ENCODE measurements at places on chromosomes 7 and 10.

DNA sequence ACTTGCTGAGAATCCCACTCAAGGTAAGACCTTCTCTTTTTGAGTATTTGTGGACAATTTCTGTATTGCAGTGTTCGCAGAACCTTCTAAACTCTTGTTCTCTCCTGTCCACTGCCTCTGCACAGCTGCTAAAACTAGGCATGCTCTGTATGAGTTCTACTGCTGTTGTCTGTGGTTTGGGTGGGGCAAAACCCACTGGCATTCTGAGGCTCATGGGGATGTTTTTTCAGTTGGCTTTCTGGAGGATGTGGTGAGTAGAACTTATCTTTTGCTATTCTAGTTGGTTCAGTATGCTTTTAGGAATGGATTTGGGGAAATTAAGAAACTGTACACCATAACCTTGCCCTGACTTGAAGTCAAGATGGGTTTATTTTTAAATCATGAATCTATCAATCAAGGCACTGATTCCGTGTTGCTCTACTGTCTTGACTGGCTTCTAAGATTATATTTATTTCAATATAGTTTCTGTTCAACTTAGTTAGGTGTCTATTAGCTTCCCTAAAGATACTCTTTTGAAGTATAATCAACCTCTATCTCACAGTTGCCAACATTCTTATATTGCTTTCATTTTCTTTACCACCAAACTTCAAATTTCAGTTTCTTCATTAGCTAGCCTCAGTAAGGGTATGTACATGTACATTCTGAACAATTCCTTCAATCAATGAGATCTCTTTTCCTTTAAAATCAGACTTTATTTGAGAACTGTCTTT lies 25.0 kb upstream of the C1GALT1 start:
- DNase-seq, result no peak

GRCh38 chr7:3927446-3928110 lies 626.5 kb downstream of the SDK1 start:
- no peak for DNase-seq

- DNase-seq, result no peak
Measured at GRCh38 chr10:103783681-103784080, 71.7 kb downstream of the SH3PXD2A start.

DNA sequence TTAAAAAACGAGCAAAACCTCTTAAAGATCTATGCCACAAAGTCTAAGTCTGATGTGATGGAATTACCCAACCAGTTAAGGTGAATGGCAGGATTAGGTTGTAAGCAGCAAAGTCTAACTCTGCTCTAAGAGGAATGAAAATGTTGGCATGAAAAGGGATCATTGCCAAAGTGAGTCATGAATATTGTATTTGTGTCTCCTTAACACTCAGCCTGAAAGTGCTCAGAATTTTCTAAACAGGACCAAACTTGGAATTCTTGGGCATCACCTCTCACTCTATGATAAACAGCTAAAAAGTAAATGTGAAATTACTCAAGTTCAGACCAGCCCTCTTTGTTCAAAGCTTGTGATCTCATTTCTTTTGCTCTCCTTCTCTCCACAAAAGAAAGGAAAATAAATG lies 27.0 kb downstream of the PPP1R3A start:
- DNase-seq, result no peak

DNA sequence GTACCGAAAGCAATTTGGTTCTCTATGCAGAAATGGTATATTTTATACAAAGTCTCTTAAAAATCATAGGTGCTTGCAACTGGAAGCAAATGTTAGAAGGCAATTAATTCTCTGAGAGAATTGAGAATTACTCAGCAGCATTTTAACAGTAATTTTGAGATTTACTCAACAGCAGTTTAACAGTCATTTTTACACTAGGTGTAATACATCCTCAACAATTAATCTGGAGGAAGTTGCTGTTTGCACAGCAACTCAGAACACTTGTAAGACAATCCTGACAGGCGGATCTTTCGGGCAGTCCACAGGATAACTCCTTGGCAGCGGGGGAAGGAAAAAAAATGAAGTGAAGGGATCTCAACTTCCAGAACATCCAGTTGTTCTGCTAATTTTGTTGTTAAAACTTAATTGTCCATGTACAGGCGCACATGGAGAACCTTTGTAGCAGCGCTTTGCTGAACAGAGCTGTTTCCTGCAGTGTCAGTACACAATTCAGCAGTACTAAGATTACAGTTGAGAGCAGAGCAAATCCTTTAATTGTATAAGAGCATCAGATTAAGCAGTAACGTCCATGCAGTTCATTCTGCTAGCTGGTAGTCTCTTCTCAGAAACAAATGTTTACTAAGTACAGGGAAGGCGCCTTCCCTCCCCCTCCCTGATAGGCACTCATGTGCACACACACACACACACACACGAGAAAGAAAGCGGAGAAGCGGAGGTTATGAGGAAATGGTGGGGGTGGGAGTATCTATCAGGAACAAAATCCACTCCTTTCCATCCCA lies 43.8 kb downstream of the ENO4 start:
- no peak for DNase-seq

All from cortex of kidney (tissue), 1 donor.